MM.1S (cell line): ENCODE measurements at places on chromosomes 1 and 21.

DNA sequence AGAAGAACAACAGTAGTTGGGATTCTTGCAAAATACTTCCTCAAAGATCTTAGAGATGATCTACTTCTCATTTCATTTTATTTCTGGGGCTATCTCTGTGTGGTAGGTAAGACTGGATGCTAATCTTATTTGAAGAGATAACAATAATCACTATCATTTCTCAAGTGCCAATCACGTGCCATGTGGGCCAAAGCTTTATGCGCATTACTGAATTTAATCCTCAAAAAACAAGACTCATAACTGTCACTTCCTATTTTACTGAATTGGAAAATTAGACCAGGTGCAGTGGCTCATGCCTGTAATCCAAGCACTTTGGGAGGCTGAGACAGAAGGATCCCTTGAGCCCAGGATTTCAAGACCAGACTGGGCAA, 121.7 kb downstream of the KCNN3 start:
- no peak for DNase-seq

DNA sequence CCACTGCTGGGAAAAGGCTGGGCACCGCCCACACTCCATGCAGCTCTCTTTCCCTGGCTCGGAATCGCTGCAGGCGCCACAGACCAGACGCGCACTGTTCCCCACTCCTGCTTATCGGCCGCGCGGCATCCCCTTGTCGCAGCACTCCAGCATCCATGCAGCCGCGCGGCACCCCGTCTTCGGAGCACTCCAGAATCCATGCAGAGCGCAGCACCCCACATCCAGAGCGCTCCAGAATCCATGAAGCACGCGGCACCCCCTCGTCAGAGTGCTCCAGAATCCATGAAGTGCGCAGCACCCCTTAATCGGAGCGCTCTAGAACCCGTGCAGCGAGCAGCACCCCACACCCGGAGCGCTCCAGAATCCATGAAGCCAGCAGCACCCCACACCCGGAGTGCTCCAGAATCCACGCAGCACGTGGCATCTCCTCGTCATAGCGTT, 9.5 kb downstream of the TFF3 start:
- no peak for DNase-seq

DNA sequence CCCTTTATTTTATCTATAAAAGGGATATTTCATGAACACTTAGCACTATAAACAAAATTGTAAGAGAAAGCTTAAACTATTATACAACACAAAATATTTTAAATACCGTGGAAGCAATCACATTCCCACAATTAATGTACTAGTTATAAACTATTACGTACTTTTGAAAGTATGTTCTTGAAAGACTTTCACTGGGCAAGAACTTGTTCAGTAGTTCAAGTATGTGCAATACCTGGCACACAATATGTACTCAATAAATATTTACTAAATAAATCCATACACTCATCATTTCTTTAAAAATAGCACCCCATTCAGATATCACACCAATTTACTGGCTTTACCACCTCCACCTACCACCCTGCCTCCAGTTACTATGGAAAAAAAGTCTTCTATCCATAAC, 12.6 kb upstream of the FMO2 start:
- DNase-seq = no peak

GRCh38 chr1:93672477-93673162, 9.0 kb downstream of the BCAR3 start:
- DNase-seq = no peak

- DNase-seq = no peak
Observed at GRCh38 chr1:245322673-245323072, 167.9 kb downstream of the KIF26B start.

DNA sequence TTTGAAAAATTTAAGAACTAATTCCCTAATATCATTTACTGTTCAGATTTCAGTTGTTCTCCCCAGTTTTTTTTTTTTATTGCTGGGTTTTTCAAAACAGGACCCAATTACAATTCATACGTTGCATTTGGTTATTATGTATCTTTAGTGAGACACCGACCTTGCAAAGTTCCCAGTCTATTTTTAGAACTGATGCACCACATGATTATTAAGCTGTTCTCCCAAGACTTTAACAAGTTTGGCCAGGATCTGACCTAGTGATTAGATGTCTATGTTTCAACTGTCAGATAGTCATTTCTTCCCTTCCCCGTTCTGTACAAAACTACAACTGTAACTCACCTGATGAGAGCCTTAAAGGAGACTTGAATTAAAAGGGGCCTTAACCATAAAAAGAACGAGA, 7.9 kb downstream of the UBE2T start:
- no peak for DNase-seq
